Activated naive CD8-positive, alpha-beta T cell treated with anti-CD3 and anti-CD28 coated beads, Interleukin-2, amount 10 ng/mL, durations not matched to agents 7 days and 5 days (primary cell): ENCODE measurements at places on chromosomes 16 and 17. TPM values are rescaled to one million over a fixed set of nuclear protein-coding genes. Genes with fewer than 3 reads are reported as not detected.

TNFRSF17 gene
- total RNA-seq: not detected

HSF4 gene
- 76.8 TPM for total RNA-seq

KCNJ2 gene
- total RNA-seq: not detected

CD79B gene
- 19.6 TPM for total RNA-seq

CTCF gene
- total RNA-seq: 72.3 TPM

KREMEN2 gene
- 0.36 TPM for total RNA-seq

OR3A2 gene
- total RNA-seq: 3.9 TPM

TMC8 gene
- 340 TPM for total RNA-seq

PCGF2 gene
- 2.0 TPM for total RNA-seq

CCL4 gene
- total RNA-seq: 14.8 TPM

AARSD1 gene
- 43.2 TPM for total RNA-seq

CCL8 gene
- total RNA-seq: not detected

LAT gene
- 297 TPM for total RNA-seq

GUCY2D gene
- not detected for total RNA-seq

OR2C1 gene
- not detected for total RNA-seq

RHBDL1 gene
- 1.1 TPM for total RNA-seq

CHAD gene
- not detected for total RNA-seq

GAS2L2 gene
- 0.11 TPM for total RNA-seq

ACE gene
- total RNA-seq: 18.2 TPM

SLC52A1 gene
- total RNA-seq: 0.85 TPM

PROCA1 gene
- total RNA-seq: 12.1 TPM

TP53TG3C gene
- not detected for total RNA-seq

GNPTG gene
- 46.5 TPM for total RNA-seq

SAMD14 gene
- 0.19 TPM for total RNA-seq

SHPK gene
- total RNA-seq: 11.8 TPM

PMM2 gene
- 38.5 TPM for total RNA-seq

MT1F gene
- 27.8 TPM for total RNA-seq

PRAC1 gene
- not detected for total RNA-seq

TMEM114 gene
- not detected for total RNA-seq

MMP25 gene
- 49.3 TPM for total RNA-seq

HCFC1R1 gene
- total RNA-seq: 38.1 TPM

C16orf92 gene
- not detected for total RNA-seq

COG4 gene
- 75.3 TPM for total RNA-seq

MEOX1 gene
- 5.2 TPM for total RNA-seq

RNF222 gene
- total RNA-seq: 0.31 TPM
